Stimulated activated naive CD8-positive, alpha-beta T cell treated with anti-CD3 and anti-CD28 coated beads, Interleukin-15, amount 100 ng/mL, for 72 hours (primary cell): ENCODE measurements at places on chromosomes 11 and 22.

DNA sequence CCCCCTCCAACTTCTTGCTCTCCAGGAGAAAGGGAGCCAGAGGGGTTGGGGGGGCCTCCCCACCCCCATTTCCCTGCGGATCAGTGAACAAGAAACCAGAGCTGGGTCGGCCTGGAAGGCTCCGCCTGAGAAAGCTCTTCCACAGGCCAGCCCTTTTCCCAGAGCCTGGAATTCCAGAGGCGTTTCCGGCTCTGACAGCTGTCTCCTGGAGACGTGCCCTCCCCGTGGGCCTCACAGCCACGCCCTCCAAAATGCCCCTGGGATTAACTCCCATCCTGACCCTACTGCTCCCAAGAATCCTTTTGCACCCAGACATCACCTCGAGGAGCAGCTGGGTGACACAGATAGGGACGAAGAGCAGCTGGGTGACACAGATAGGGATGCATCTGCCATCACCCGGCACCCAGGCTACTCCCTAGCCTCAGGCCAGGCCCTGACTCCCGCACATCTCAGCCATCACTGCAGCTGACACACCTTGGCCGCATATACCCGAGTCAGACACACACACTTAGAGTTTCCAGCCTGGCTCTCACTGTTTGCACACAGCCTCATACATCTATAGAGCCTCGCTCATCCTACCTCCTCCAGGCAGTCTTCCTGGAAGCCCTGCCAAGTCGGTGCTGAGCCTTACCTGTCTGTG is 7.6 kb upstream of the CDC42EP1 start:
- DNase-seq = no peak

- DNase-seq = no peak
These were observed 471.4 kb downstream of the MN1 start for GRCh38 chr22:27329966-27330645.

DNA sequence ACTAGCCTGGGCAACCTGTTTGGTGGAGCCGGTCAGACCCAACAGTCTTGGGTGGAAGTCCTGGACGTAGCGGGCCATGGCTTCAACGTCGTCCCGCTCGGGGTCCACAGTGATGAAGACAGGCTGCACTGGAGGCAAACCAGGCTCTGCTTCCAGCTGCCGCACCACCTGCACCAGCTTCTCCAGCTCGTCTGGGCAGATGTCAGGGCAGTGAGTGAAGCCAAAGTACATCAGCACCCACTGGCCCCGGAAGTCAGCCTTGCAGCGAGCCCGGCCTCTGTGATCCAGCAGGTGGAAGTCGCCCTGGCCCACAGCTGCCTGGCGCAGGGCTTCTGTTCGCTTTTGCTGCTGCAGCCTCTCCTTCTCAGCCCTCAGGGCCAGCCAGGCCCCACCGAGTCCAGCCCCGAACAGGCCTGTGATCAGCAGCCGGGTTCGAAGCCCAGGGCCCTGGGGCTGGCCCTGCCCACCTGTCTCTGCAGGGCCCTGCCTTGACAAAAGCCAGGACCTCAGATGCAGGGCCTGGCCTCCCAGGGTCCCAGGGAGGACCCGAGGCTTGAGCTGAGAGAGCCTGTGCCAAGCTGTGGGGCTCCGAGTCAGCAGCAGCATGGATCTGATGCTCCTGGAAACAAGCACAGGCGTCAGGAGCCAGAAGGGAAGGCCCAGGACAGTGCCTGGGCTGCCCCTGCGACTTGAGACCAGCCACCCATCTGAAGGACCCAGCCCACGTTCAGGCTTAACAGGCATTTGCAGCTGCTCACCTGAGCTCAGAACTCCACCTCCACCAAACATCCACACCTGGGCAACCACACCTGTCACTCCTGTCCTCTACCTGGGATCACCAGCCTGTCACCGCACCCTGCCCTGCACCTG is 1.4 kb downstream of the SCO2 start:
- peak; percentile 25 for DNase-seq

- DNase-seq = peak; percentile 61
These were observed 16.9 kb upstream of the RAC2 start for GRCh38 chr22:37260901-37261336.

DNA sequence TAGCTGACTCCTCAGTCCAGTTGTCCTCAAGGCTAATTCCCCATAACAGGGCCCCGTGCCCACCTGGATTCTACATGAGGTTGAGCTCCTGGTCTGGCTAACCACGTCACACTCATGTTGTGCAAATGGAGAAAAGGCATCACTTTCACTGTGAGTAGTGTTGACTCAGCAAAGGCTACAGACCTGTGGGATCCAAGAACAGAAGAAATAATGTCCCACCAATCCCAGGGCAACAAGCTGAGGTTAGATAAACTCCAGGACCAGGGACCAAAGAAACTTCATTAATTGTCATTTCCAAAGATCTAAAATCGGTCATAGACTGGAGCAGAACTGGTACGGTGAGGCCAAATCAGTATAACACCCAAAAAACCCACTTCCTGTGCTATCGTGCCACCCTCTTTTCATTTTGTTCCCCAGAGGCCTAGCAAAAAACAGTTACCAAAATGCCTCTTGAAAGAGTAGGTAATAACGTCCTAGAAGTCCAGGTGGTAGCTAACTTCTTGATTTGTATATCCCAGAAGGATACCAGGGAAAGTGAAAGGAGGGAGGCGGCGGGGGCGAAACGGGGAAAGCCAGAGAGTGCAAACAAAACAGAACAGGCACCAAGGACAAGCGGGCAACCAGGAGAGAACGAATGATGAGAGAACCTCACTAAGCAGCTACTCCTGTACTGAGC is 1.4 kb downstream of the PCSK7 start:
- DNase-seq = peak; percentile 73

DNA sequence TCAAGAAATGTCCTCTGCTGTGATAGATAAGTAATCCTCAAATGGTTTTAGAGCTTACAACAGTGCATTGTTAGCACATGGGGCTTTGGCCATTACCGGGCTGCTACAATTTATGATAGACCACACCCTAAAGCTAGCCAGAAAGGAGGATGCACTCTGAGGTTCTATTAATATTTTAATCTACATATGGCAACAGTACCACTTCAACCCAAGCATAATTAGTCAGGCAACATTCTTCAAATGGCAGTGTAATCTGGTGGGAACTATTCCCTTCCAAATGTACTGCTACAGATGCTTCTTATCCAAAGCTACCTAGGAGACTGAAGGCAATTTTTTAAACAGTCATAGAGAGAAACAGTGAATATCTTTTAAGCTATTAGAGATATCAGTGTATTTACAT is 697.6 kb downstream of the KCNA4 start:
- no peak for DNase-seq

DNA sequence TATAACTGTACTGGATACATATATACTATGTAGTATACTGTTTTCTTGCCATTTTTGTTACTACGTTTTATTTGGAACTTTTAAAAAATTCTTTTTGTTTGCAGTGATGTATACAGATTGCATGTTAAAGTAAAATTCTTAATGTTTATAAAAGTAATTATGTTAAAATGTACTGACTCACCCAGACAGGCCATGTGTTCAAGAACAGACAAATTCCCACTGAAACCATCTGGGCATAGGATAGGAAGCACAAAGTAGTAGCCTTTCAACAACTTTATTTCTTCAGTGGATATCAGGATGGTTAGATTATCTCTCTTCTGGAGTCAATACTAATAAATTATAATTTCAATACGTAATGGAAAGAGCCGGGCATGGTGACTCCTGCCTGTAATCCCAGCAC is 19.8 kb downstream of the PRMT3 start:
- no peak for DNase-seq

GRCh38 chr11:93843906-93844305 is 6.5 kb downstream of the VSTM5 start:
- DNase-seq = no peak

- DNase-seq = no peak
These were observed 21.6 kb downstream of the LMO1 start for GRCh38 chr11:8242118-8242475.

GRCh38 chr11:77155082-77155475 is 27.0 kb downstream of the MYO7A start:
- no peak for DNase-seq

GRCh38 chr11:638631-639331 is 1.7 kb downstream of the DRD4 start:
- no peak for DNase-seq

DNA sequence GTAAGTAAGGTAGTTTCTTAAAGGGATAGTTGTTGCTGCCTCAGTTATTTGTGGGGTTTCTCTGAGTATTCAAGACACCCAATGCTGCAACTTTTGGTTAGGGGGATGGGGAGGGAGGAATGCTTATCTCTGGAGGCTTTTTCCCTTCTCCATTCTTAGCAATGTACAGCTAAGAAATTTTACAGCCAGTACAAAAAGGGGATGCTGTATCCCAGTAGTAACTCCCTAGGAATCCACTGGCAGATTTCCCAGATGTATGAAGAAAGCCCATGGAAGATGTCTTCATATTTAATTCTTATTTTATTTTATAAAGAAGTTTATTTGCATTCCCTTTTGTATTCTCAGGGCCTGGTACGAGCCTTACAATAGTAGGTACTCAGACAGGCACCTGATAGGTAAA is 154.8 kb downstream of the ENTHD1 start:
- no peak for DNase-seq

- DNase-seq = no peak
These were observed 23.3 kb downstream of the ARL14EP start for GRCh38 chr11:30346068-30346688.

- DNase-seq = no peak
These were observed 92.8 kb upstream of the APOA1 start for GRCh38 chr11:116930177-116930576.

- DNase-seq = no peak
These were observed 221.3 kb downstream of the INSC start for GRCh38 chr11:15336021-15336420.

DNA sequence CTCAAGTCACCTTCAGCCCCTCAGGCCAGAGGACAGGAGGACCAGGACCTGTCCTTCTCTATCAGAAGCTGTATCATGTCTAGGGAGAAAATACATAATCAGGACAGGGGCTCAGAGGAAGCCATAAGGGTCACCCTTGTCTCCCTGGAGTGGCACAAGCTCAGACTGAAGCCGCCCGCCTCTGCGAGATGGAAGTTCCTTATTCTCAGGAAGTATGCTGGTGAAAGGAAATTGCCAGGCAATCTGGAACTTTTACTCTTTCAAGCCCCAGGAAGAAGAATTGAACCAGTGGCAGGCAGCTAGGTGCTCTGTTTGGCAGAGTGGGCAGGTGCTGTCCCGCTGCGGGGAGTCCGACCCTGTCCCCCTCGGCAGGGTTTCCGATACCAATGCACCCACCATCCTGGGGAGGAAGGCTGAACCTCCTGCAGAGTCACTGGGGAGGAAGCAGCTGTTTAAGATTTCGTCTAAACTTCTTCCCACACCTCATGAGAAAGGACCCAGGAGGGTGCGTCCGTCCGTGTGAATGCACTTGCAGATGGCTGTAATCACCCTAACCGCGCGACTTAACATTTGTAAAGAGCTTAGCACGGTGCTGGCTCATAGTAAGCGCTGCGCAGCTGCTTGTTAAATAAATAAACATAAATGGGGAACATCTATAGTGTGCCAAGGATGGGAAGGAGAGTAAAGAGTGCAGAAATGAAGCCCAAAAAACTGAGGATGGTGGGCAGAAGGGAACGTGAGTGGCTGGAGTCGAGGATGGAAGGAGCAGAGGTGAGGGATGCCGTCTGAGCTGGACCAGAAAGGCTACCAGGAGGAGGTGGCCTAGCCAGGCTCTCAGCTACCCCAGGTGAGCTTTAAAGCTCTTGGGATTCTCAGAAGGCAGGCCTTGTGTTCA is 5.0 kb upstream of the ANO1 start:
- DNase-seq = no peak

DNA sequence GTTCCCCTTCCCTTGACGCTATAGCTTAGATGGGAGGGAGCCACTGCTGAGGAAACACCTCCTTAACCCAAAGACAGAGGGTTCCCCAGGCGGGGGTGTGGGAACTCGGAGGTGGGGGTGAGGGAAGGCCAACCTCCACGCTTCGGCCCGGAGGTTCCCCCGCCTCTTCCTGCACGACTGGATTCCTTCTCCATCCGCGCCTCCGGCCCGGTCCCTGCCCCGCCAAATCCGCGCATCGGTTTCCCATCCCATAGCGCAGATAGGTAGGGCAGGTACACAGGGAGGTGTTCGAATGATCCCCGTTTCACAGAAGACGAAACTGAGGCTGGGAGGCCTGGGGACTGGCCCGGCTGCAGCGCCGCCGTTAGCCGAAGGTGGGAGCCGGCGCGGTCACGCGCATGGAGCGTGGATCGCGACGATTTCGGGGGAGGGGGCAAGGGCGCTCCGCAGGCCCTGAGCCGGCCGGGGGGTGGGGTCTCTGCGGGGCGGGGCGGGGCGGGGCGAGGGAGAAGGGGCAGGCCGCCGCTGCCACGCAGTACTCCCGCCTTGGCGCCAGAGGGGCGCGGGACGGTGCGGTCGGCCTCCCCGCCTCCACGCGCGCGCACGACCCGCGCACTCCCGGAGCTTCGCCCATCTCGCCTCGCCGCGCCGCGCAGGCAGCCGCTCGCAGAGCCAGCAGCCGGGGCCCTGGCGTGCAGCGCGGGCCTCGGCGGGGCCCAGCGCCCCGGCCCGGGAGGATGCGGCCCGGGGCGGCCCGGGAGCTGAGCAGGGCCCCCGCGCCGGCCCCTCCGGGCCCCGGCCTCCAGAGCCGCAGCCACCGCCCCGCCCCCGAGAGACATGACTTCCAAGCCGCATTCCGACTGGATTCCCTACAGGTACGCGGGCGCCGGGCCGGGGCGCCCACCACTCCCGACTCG is at the start of gene TUB:
Gene TUB (plus strand): TSS at position 538 of the 917 bp plus-strand sequence. CDS start 300 bp downstream, at position 838.
- DNase-seq = no peak

GRCh38 chr11:134432776-134433175 is 20.7 kb upstream of the B3GAT1 start:
- DNase-seq = no peak

- no peak for DNase-seq
These were observed 371.1 kb downstream of the RAB38 start for GRCh38 chr11:87804176-87804575.
